ENCODE measurements at places on chromosomes 11 and 22.

GRCh38 chr11:1773131-1773993, 9.6 kb upstream of the CTSD start:
- DNase-seq, result no peak

DNA sequence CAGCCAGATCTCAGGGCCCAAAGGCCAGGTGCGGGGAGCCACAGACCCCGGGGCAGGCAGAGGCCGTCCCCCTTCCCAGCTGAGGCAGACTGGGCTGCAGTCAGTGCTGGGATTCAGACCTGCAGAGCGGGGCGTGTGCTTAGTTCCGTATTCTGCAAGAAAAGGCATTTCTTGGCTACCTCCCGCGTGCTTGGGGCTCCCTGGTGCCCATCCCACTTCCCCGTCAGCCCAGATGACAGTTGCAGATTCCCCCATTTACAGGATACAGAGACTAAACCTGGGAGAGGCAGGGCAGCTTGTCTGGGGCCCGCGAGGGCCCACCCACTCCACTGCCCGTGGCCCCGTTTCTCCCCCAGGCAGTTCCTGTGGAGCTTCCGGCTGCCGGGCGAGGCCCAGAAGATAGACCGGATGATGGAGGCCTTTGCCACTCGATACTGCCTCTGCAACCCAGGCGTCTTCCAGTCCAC, 18.3 kb downstream of the CYTH4 start:
- DNase-seq, result peak; percentile 55

GRCh38 chr22:31719850-31720471, 30.0 kb downstream of the PRR14L start:
- DNase-seq, result no peak

GRCh38 chr22:27195094-27195493, 537.7 kb downstream of the MIAT start:
- DNase-seq, result no peak

DNA sequence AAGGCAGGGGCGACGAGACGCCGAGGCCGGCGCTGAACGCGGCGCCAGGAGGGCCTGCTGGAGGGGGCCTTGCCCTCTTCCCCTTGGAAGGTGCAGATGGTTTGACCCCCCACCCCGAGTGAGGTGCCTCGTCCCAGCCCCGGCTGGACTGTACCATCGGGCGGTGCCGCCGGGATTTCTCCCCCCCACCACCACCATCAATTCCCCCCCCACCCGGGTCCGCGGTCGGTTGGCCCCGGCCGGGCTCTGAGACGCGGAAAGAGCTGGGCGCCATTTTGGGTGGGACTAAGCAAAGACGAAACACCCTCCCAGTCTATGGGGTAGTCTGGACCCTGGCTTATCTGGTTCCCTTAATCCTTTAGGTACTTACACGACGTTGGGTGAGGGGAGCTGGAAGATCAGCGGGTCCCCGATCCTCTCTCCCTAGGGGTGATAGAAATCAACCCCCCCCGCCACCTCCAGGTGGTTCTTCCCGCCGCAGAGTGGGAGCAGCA, at the start of gene PRDM10:
Gene PRDM10, minus strand, starts transcription at position 484 of the 494 bp plus-strand sequence. CDS start 41,871 bp downstream, outside the sequence.
- DNase-seq, result peak; percentile 91

- no peak for DNase-seq
Observed at GRCh38 chr22:40396882-40397281, 26.5 kb downstream of the SGSM3 start.

- no peak for DNase-seq
Observed at GRCh38 chr11:71948314-71949027, 19.6 kb downstream of the RNF121 start.

DNA sequence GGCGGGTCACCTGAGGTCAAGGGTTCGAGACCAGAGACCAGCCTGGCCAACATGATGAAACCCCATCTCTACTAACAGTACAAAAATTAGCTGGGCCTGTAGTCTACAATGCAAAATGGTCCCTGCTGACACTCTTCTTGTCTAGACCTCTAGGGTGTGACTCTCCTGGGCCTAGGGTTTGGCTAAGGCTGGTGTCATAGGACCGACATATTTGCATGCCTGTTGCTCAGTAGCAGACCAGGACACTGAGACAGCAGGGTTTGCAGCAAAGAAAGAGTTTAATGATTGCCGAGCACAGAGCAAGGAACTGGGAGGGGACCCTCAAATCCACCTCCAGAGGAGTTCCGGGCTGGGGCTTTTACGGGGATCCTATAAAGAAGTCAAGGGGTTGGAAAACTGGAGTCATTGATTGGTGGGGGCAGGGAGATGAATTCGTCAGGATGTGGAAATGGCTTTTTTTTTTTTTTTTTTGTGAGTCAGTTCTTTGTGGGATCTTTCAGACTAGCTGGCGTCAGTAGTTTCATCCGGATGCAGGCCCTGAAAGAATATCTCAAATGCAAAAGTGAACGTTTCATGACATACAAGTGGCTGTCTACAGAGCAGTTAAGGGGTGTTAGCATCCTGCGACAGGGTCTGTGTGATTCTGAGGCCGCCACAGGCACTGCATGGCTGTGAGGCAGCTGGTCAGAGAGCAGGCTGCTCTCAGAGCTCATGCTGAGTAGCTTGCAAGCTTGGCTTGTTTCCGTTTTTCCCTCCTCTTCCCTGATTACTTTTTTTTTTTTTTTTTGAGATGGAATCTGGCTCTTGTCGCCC, 27.2 kb upstream of the A4GALT start:
- DNase-seq, result no peak

DNA sequence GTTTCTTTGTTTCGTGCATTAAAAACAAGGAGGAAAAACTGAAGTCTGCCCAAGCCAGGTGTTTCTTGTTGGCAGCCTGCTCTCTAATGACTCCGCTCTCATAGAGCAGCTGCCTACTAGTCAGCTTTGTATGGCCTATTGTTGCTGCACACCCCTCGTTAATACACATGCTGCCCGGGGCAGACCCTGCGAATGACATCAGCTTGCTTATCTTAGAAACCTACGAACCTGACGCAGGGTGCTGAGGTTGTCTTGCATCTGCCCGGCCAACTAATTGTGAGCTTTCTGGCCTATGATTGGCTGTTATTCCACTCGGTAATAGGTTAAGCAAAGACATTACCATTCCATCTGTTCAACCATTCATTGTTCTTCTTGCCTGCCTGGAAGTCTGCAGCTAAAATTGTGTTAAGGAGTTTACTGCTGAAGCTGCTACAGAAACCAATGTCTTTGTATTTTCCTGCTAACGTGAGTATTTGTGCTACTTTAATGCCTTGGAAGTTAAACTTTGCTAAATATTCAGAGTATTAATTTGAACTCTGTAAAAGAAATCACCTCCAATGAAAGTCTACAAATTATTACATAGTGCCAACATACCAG, 37.5 kb downstream of the ZC3H12C start:
- no peak for DNase-seq

DNA sequence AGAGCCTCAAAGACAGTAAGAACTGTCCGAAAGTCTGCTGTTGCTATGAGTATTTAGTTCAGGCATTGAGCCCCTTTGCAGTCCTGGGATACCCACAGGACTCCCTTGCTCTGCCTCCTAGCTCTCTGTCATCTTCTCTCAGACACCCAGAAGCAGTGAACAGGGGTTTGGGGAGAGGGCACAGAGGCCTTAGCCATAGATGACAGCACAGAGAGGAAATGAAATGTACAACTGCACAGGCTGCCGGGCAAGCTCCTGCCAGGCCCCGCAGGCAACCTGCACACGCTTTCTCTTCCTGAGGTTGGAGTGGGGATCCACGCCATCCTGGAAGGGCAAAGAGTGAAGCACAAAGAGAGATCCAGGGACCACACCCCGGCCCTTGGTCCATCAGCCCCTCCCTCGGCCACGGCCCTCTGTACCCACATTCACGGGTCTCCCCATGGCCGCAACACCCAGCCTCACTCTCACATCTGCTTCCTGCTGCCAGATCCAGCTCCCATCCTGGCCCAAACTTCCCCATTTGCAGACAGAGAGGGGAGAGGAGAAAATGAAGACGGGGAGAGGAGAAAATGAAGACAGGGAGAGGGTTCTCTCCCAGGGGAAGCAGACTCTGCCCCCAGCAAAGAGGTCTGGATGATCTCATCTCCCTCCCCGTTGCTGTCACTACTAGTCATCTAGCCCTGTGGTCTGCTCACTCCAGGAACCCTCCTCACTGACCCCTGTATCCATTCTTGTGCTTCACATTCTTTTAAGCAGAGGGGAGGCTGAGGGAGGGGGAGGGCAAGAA, 40.7 kb downstream of the CD6 start:
- DNase-seq, result no peak

GRCh38 chr22:43441216-43441615, 29.4 kb downstream of the MPPED1 start:
- no peak for DNase-seq

DNA sequence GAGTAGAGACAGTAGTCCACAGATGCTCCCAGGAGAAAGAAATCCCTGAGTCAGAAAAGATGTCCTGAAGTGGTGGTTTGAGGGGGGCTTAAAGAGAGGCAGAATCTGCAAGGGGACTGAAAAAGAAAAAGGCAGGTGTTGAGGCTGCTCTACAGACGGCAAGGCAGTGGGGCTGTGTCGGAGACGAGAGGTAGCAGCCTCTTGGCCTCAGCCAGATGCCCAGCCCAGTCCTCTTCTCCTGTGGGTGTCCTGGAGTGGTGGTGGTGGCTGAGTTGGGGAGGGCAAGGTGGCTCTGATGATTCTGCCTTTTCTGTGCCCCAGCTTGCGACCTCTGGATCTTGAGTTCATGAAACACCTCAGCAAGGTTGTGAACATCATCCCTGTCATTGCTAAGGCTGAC, 9.3 kb upstream of the WBP2NL start:
- DNase-seq, result no peak

DNA sequence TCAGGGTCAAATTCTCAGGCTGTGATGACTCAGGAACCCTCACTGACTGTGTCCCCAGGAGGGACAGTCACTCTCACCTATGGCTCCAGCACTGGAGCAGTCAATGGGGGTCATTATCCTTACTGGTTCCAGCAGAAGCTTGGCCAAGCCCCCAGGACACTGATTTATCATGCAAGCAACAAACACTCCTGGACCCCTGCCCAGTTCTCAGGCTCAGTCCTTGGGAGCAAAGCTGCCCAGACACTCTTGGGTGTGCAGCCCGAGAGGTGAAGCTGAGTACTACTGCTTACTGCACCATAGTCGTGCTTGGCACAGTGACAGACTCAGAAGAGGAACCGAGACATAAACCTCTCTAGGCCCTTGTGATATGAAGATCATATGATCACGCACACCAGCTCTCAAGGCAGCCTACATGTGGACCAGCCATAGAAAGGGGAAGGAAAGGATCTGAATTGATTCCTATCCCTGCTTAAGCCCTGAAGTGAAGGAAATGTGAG, 58.2 kb downstream of the ZNF280B start:
- no peak for DNase-seq

GRCh38 chr11:72871119-72871518, 56.9 kb downstream of the ATG16L2 start:
- no peak for DNase-seq

DNA sequence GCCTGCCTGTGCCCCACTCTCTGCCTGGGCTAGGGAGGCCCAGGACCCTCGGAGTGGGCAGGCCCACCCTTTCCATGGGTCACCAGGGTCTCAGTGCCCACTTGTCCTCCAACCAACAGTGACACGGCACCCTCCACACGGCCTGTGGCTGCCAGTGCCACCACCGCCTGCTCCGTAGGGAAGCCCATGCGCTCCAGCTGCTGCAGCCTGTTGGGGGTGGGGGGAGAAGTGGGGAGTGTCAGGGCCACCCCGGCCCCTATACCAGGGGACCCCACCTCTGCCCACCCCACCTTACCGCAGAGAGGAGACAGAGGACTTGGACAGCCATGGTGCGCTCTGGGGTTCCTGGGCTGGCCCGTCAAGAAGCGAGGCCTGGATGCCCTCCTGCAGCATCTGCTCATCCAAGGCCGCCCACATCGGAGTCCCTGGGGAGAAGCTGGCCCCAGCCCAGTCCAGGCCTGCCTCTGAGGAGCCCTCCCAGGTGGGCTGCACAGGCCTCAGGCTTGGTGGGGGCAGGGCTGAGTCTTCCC, 7.7 kb downstream of the RHBDD3 start:
- no peak for DNase-seq

DNA sequence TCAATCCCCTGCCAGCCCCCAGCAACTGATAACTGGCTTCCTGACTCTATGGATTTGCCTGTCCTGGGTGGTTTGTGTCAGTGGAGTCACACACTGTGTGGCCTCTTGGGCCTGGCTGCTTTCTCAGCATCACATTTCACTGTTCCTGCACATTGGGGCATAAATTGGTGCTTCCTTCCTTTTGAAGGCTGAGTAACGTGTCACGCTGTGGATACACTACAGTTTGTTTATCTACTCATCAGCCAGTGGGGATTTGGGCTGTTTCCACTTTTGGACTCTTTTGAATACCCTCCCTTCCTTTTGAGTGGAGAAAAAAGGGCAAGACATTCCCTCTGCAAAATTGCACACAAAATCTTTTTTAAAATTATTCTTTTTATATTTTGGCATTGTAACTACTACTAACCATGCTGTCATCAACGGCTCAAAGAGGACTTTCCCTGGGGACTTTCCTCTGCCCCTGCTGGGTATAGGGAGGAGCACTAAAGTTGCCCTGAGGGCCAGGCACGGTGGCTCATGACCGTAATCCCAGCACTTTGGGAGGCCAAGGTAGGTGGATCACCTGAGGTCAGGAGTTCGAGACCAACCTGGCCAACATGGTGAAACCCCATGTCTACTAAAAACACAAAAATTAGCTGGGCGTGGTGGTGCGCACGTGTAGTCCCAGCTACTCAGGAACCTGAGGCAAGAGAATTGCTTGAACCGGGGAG, 7.8 kb upstream of the CELSR1 start:
- no peak for DNase-seq

DNA sequence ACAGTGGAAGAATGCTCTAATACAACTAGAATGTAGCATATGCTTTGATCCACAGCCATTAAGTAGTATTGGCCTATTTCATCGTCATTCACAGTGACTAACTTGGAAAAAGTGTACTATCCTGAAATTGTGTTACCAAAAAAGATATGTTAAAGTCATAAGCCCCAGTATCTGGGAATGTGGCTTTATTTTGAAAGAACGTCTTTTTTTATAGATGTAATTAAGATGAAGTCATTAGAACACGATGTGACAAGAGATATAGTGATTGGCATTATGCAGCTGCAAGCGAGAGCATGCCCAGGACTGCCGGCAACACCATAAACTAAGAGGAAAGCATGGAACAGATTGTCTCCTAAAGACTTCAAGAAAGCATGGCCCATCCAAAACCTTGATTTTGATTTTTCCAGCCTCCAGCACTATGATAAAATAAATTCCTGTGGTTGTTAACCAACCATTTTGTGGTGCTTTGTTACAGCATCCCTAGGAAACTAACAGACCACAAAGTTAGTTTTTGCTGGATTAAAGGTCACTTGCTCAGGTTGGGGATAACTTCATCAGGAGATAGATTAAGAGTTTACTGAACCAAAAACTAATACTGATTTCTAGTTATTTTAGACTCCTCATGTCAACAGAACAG, 870.6 kb upstream of the LRRC4C start:
- no peak for DNase-seq

- DNase-seq, result peak; percentile 23
Observed at GRCh38 chr11:34356913-34357700, 703 bp downstream of the ABTB2 start.

GRCh38 chr11:82321206-82321605, 412.5 kb downstream of the FAM181B start:
- DNase-seq, result no peak

All from CD4-positive, alpha-beta T cell treated with Interleukin-6 at 100 ng/mL for 8 hours (primary cell).